KBM-7 (cell line): ENCODE measurements at places on chromosomes 11 and 22.
A peak's percentile ranks its signal among the peaks of the same experiment; 100 is the strongest.

- DNase-seq = no peak
Measured at GRCh38 chr22:27329966-27330645, 471.4 kb downstream of the MN1 start.

DNA sequence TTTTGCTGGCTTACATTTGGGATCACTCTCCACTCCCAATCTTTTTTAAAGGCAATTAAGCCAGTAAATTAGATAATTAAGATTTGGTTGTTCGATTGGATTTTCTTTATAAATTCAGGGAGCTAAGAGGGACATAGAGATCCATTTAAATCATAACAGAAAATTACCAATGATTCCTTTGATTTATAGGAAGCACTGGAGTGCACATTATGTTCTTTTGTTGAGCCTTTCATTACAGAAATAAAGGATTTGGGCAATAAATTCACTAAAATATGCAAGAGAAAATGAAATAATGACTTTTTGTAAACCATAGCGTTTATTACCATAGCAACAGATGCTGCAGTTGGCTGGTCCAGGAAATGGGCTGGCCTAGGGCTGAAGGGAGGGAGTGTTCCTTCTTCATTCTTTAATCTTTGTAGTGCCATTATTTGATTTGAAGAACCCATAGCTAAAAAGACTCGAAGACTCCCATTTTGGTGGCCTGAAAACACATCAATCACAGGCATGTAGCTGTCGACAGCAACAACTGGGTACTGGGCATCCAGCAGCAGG, 73.0 kb downstream of the C2CD3 start:
- no peak for DNase-seq

DNA sequence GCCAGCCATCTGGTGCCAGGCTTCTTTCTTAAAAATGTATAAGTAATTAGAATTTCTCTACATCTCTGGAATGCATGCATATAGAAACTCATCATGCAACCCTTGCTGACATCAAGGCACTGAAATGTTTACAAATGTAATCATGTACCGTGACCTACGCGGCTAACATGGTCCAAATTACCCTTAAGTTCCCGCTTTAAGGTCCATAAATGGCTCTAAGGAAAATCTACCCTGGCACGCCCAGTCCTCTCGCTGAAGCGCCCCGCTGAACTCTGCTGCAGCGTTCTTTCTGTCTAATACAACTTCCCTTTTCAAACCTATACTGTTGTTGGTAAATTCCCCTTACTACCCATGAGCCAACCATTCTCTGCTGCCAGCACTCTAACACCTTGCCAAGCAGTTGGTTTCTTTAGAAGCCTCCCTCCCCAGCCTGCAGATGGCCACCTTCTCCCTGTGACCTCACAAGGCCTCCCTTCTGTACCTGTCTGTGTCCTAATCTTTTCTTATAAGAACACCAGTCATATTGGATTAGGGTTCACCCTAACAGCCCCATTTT, 13.5 kb upstream of the HMOX1 start:
- DNase-seq = peak; percentile 81

DNA sequence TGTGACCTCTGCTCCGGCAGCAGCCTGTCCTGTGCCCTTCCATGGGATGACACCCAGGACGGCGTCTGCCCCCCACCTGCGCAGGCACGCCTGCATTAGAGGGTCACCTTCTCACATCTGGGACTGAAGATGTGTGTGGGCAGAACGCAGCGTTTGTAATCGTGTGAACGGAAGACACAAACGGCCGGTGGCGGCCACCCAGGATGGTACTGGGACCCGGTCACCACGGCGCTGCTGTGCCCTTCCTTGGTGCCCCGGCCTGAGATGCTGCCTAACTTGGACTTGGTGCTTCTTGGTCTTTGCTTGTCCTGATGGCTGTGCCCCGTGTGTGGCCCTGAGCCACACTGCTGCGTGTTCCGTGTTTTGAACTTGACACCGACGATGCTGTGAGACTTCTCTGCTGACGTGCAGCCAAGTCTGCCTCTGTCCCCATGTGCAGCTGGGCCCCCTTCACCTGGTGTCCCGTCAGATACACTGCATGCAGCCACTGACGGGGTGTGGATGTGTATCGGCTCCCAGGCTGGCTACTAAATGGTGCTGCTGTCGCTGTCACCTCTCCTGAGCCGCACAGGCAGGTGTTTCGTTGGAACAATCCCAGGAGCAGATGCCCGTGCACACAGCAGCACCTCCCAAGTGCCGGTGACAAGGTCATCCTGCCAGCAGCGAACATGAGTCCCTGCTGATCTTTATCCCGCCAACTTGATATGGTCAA, 21.4 kb downstream of the YPEL1 start:
- no peak for DNase-seq

DNA sequence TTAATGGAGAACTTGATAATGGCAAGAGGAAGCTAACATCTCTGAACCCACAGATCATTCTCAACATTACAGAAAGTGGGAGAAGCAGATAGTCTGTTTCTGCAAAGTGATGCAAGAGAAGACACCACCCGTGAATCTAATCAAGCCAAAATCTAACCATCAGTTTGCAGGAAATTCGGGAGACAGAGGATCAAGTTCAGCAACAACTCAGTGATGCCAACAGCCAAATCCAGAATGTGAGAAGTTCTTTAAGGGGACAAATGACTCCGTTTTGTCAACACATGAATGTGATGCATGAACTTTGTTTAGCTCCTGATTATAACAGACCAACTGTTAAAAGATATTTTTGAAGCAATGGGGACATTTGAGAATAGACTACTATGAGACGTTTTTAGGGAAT, 95.2 kb upstream of the LDLRAD3 start:
- no peak for DNase-seq

- DNase-seq = no peak
Measured at GRCh38 chr11:24949406-24949805, 452.6 kb downstream of the LUZP2 start.

GRCh38 chr22:25677631-25678030, 64.4 kb upstream of the MYO18B start:
- DNase-seq = no peak

DNA sequence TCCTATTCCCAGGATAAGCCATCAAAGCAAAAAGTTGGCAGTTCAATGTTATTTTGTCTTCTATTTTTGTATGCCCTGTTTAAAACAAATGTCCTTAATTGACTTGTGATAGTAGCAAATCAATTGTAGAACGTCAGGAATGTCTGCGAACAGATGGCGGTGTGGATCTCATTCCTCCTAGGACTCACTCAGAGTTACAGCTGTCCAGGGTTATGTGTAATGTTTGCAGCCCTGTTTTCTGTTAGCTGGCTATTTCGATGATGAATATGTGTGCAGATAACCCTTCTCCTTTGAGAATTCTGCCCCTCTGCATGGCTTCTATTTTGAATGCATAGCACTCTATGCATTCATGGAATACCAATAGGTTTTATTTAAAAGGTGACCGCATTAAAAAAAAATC, 1248.0 kb upstream of the CNTN5 start:
- no peak for DNase-seq

- DNase-seq = no peak
Measured at GRCh38 chr11:88246696-88247095, 71.5 kb upstream of the RAB38 start.

DNA sequence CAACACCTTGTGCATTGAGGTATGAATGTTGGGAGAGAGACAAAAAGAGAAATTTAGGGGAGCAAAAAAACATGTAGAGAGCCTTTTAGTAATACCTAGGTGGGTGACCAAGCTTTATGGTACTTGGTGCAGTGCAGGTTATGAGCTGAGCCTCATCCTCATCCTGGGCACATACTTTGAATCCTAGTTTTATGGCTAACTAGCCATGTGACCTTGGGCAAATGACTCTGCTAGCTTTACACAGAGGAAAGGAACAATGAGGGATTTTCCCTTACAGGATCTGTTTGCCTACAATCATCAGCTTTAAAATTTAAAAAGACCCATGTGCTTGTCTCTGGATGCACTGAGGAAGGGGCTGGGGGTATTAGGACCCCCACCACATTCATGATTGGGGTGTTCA, 187.8 kb upstream of the ISX start:
- no peak for DNase-seq

GRCh38 chr11:109697140-109697843, 275.3 kb downstream of the C11orf87 start:
- DNase-seq = peak; percentile 40

GRCh38 chr11:107583629-107584195, 7.2 kb upstream of the ELMOD1 start:
- DNase-seq = no peak

DNA sequence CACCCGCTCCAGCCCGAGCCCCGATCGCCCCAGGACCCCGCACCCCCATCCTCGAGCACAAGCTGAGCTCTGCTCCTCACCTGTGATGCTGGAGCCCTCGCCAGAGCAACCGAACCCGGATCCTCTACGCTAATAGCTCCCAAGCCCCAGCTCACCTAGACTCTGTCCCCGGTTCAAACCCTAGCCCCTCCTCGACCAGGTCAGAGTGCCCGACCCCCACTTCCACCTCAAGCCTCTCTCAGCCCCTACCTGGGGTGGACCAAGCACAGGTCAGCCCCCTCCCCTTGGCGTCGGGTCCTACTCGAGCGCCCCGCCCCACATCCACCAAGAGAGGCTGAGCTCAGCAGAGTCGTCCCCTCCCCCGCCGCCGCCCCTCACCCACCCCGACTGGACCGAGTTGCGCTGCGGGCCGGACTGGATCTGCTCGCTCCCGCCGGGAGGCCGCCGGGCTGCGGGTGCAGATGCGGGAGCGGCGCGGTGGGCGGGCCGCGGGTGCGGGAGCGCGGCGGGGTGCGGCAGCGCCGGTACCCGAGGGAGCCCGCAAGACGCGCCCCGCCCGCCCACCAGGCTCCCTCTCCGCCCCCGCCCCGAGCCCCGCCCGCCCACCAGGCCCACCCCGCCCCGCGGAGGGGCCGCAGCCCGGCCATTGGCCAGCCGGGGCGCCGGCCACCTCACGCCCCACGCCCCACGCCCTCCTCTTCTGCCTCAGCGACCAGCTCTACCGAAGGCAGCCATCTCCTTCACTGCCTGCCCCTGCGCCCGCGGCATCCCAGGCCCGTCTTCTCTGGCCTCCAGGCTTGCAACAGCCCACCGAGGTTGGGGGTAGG, 577 bp upstream of the DKK3 start:
- DNase-seq = no peak

DNA sequence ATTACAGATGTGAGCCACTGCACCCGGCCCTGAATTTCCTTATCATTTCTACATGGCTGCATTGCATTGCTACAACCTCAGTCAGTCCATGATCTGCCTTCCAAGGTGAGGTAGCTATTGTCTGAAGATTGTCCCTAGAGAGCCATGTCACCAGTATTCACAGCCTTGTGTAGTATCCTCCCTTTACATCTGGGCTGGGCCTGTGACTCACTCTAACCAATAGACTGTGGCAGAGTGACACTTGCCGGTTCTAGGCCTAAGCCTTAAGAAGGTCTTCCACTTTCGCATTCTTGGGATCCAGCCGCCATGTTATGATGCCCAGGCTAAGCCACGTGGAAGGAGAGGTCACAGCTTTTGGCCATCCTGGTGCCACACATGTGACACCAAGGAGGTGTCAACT, 10.1 kb upstream of the PLEKHB1 start:
- DNase-seq = no peak

- no peak for DNase-seq
Measured at GRCh38 chr11:93403930-93404329, 73.4 kb downstream of the DEUP1 start.

DNA sequence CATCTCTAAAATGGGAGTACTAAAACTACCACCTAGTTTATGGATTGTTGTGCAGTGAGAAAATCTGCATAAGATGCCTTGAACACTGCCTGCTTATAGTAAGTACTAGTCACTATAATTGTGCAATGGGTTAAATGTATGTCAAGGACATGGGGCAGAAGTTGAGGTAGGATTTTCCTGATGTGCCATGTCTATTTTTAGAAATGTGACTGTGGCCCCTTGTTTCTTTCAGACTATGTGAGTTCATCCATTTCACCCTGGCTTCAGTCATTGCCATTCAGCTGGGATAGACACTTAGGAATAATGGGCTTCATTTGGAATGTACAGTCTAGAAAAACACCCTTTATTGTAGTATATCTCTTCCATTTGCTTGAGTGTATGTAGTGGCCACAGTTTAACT, 51.4 kb downstream of the BDNF start:
- no peak for DNase-seq

DNA sequence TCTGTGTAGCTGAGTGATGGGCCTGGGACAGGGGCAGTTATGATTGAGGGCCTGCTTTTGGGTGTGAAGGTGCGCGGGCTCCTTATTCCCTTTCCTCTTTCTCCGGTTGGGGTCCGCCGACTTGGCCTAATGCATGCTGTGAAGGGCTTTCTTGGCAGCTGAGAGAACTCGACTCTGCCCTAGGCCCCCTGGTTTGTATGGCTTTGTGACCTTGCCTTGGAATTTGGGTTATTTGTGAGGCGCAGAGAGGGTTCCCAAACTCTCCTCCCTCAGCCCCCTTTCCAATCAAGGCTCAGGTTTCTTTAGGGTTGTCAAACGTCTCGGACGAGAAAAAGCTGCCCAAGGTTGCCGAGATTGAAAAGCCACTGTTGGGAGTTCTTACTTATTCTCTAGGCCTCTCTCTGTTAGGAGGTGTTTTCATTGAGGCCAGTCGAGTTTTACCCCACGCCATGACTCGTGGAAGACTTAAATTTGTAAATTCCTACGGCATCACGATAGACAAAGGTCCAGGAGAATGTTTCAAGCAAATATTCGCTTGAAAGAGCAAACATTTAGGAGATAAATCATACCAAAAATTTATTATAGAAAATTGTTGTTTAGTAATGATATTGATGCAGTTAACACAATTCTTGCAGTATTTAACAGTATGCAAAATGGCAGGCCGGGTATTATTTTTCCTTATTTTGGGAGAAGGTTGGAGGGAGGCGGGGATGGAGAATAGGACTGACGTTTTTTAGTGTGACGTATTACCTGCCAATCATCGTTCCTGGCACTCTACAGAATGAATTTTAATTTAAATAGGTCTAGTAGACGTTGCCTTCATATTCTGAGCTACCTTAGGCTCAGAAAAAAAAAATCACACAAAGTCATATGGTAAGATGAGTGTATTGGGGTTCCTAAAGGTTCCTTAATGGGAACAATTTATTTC, 689 bp downstream of the PDHX start:
- DNase-seq = no peak

DNA sequence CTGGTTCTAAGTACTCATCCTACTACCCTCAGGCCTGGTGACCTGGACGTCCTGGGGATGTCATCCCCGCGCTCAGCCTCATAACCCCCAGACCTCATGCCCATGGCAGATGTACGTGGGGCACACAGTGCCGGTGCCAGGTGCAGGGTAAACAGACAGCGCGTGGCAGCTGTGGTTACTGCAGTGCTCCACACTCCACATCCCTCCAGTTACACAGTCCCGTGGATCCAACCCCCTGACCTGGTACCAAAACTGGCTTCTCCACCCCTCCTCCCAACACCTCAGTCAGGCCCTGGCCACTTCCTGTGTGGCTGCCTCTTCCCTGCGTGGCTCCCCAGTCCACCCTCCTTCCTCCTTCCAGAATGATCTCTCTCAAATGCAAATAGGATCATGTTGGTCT, 95.2 kb downstream of the DSCAML1 start:
- no peak for DNase-seq

GRCh38 chr11:27291302-27291889, 71.6 kb downstream of the CCDC34 start:
- peak; percentile 8 for DNase-seq

GRCh38 chr22:48185071-48186055, 1422.9 kb downstream of the TBC1D22A start:
- no peak for DNase-seq

- peak; percentile 10 for DNase-seq
Measured at GRCh38 chr22:25111579-25112517, 87.8 kb upstream of the CRYBB3 start.
